Fibroblast of skin of back (primary cell): ENCODE measurements at places on chromosomes 2 and 18.

DNA sequence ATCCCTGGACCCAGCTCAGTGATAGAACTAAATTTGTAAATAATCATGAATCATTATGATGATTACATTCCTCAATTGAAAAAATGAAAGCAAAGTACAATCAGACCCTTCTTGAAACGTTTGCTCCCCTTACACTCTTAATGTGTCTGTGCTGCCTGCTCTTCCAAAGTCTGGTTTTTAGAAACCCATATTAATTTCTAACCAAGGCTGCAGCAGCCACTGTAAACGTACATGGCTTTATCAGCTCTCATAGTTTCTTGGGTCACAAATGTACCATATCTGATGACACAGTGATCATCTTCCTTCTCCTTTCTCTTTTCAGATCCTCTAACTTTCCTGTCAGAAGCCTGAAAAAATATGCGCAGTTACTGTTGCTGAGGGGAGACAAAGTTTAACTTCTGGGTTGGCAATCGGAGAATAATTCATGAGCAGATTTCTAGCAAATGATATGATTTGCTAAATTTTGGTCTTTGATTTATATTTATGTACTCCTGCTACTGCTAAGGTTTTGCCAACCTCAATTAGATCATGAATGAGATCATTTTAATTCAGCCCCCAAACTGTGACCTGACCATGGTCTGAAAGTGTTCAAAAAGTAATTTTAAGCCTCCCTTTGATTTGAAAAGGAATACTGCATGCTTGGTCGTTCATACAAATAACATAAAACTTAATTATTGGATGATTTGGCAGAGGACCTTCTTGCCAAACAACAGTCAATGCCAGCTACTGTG, 12.3 kb downstream of the ZEB2 start:
- DNase-seq = peak; percentile 30

DNA sequence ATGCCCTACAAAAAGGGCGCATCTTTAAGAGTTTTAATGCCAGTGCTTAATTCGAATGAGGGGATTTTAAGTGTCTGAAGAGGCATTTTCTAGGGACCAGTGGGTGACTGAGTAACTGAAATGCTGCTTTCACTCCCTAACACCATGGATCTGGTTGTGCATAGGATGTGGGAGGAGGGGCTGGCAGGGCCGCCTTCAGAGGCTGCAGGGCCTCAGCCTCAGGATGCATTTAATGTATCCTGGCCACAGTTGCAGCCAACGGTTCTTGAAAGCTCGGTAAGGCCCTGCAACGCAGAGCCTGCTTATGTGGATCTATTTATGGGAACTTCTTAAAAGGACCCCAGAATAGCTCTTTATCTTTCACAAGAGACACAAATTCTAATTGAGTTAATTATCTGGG, 25.8 kb upstream of the IL18RAP start:
- no peak for DNase-seq

DNA sequence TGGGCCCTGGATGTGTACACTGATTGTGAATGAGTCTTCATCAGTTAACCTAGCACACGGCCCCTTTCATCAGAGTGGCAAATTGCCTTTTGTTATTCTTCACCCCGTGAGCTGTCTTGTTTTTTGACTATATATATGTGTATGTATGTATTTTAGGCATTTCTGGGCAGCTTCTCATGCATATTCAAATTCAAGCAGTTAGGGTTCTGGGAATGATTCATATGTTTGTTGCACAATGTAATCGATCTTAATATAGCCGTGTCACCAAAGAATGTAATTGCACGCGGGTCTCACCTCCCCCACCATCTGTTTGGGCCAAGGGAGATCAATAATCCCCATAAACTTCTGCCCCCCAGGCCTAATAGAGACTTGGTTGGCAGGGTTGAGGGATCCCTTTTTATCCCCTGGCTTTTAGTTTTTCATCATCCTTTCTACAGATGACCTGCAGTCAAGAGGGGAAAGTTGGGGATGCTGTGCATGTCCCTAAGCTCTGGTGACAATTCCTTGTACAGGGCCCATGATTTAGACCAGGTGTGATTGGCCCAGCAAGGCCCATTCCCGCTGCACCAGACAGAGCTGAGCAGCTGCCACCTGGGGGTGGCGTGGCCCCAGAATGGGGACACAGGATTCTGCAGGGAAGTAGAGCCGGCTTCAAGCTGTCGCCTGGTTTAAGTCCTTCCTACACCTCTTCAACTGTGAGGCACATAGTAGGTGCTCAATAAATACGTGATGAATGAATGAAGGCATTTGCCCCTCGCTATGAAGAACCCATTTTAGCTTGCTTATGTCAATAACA, 19.2 kb downstream of the KCNF1 start:
- DNase-seq = peak; percentile 15

DNA sequence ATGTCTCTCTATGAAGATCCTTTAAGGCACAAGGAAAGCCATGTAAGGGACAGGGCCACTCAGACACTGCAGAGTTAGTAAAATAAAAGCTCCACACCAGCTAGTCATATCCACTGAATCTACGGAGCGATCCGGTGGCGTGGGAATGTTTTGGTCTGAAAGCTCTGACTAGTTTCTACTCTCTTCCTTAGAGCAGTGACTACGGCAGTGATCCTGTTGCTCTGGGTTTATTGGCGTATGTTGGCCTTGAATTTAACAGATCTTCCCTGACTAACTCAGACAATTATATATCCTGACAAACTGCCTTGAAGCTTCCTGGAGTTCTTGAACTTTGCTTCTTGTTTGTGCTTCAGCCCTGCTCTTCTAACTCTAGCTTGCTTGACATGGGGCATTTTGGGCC, 115.3 kb upstream of the FZD5 start:
- DNase-seq = no peak

DNA sequence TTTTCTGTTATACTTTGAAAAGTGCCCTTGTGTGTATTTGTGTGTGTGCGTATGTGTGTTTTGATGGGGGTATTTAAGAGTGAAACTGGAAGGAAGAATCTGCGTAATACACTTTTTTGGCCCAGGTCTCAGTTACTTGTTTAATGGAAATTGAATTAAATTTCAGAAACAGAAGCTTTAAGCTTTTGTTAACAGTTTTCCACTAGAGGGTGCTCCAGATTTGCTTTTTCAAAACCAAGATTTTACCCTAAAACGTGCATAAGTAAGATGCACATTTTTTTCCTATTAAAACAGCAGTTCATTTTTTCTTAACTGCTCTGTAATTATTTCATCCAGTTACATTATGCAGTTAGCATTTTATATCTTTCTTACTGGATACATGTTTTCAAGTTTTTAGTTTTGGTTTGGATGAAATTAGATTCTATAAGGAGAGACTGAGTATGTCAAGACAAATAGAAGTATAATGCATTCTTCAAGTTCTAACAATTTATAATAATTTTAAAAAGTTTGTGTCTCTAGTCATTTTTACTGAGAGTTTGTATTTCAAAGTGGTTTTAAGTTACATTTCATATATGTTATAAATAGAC, 97.2 kb downstream of the PIK3C3 start:
- peak; percentile 30 for DNase-seq

DNA sequence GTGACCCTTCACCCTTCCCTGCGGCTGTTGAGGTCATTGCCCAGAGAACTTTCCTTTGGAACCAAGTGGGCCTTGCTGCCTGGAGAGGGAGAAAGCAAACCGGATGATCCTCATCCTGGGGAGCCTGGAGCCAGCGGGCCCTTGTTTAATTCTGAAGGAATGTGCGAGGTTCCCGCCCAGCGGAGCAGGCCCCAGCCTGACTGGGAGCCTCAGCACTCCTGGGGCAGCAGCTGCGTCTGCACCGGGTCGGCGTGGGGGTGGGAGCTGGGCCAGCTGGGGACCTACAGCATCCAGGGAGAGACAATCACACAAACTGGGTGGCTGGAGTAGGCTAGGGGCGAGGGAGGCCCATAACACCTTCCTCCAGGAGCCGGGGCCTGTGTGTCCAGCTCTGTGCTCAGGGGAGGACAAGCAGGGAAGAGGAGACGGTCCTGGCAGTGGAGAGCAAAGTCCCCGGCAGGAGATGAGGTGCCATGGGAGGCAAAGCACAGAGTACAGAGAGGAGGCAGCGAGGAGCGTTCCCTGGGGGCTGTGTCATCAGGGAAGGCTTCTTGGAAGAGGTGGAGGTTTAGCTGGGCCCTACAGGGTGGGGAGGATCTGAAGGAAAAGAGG, 61.9 kb upstream of the HAAO start:
- peak; percentile 59 for DNase-seq
